ENCODE measurements at places on chromosomes 12 and 14. TPM values are rescaled to one million over a fixed set of nuclear protein-coding genes. Genes with fewer than 3 reads are reported as not detected.

WASHC4 gene
- polyA plus RNA-seq = 16.4 TPM

LGALS3 gene
- polyA plus RNA-seq = 200 TPM

RPL10L gene
- not detected for polyA plus RNA-seq

PTPRQ gene
- polyA plus RNA-seq = 0.80 TPM

KCNH3 gene
- 0.20 TPM for polyA plus RNA-seq

SMCO3 gene
- polyA plus RNA-seq = 0.07 TPM

KIF26A gene
- 0.03 TPM for polyA plus RNA-seq

MAPK1IP1L gene
- polyA plus RNA-seq = 201 TPM

CNTN1 gene
- 0.14 TPM for polyA plus RNA-seq

PCED1B gene
- polyA plus RNA-seq = 2.6 TPM

IGF1 gene
- polyA plus RNA-seq = 0.19 TPM

GDF11 gene
- 13.6 TPM for polyA plus RNA-seq

ZNF10 gene
- polyA plus RNA-seq = 4.1 TPM

DNAI7 gene
- polyA plus RNA-seq = 0.06 TPM

TMEM119 gene
- polyA plus RNA-seq = 8.4 TPM

HOXC4 gene
- 0.23 TPM for polyA plus RNA-seq

GARIN6 gene
- not detected for polyA plus RNA-seq

All from IMR-90 (cell line).